ENCODE measurements at places on chromosomes 3 and 15.

GRCh38 chr15:38650936-38651327, 86.3 kb upstream of the RASGRP1 start:
- DNase-seq, result no peak

DNA sequence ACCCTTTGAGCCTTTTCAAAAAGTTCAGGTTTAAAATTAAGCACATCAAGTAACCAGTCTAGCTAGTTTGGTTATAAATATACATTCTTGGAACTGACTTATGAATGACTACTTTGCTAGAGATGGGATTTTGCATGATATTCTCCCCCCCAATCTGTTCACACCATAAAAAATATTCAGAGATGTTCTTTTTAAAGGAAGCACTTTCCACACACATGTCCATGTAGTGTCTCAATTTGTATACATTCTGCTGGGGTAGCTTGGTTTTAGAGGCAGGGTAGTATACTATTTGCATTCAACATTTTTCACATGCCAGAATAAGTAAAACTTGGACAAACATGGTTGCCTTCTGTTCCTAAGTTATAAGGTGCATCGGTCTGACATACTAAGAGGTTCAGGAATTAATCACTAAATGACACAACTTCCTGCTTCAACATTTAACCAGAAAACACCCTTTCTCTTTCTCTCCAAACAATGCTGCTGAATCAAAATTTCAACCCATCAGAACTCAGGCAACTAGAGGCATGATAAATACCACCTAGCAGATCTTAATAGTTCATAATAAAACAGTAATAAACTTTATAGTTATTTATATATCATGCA, 57.0 kb downstream of the SUMF1 start:
- no peak for DNase-seq

GRCh38 chr3:12959410-12959809, 113.8 kb downstream of the IQSEC1 start:
- DNase-seq, result no peak

DNA sequence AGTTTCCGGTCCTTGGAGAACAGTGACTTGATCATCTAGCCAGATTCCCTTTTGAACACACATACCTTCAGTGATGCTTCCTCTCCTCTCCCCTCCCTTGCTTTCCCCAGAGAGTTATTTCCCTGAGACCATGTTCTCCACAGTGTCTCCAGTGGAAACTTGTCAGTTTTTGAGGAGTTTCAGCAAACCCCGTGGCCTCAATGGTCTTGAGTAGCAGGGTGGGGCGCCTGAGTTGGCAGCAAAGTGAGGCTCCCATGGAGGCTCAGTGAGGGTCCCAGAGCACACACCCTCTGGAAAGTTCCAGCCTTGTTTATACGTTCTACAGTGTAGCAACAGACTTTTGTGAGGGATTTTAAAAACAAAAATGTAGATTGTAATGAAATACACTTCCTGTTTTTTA, 135.1 kb downstream of the LRRC28 start:
- DNase-seq, result no peak

GRCh38 chr15:95609096-95609495, 721.4 kb upstream of the NR2F2 start:
- no peak for DNase-seq

GRCh38 chr15:92637626-92638025, 17.9 kb downstream of the FAM174B start:
- no peak for DNase-seq

DNA sequence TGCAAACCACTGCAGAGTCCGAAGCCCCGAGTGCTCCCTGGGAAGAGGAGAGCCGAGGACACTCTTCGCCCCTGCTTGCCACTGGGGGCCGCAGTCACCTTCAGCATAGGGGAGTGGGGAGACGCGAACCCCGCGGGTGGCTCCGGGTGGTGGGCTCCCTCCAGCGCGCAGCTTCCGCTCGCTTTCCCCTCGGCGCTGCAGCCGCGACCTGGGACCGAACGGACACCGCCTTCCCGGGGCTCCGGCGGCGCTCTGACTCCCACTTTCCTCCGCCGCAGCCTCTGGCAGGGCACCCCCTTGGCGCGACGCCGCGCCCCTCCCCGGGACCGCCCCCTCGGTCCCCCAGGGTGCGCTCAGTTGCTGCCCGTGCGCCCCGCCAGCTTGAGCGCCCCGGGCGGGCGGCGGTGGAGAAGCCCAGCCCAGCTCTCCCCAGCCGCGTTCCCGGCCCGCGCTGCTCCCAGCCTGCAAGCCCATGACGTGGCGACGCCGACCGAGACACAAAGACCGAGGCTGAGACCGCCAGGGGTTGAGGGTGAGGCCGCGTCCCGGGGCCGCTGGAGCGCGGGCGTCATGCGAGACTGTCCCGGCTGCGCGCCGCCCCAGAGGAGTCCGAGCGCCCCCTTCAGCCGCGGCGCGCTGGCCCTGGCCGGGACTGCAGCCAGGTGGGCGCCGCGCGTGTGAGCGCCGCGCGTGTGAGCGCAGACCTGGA, at the start of gene MINAR1:
Gene MINAR1 (plus strand): TSS at position 701 of the 709 bp plus-strand sequence. CDS start 23,812 bp downstream, outside the sequence.
- no peak for DNase-seq

GRCh38 chr3:43290956-43291355, 4.6 kb downstream of the SNRK start:
- no peak for DNase-seq

DNA sequence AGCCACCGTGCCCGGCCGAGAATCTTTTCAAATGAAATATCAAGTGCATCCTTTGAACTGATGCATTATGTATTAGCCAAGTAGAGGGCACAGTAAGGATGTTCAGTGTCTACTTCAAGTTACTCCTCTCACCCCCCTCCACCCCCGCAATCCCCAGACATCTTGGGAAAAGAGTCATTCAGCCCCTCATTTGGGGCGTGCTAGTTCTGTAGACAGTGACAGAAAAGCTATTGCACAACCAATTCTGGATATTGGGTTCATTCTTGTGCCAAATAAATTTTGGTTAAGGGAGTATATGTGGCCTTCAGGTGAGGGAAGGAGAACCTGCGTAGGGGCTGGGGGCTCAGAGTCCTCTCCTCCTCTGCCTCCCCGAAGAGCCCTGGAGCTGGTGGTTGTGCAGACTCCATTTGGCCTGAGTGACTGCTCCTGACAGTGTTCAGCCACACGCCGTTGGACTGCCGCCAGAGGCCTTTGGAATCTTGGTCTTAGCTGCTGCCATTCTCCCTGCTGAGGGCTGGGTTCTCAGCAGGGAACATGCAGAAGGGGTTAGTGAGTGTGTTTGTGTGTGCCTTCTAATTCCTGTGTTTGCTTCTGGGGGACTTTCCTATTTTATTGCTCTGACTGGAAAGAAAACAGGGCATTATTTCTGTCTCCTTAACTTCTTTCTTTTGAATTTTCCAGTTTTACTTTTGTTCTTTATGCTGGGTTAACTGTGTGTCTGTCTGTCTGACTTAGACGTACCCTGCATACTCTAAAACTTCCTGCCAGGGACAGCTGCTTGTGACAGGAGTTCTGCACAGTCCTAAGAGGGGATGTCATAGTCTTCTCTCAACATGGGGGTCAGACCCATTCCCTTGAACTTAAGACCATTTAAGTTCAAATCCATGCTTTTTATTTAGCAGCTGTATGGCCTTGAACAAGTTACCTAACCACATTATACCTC, 21.0 kb downstream of the RARB start:
- no peak for DNase-seq

GRCh38 chr3:111694471-111694870, 99.3 kb upstream of the ZBED2 start:
- no peak for DNase-seq

DNA sequence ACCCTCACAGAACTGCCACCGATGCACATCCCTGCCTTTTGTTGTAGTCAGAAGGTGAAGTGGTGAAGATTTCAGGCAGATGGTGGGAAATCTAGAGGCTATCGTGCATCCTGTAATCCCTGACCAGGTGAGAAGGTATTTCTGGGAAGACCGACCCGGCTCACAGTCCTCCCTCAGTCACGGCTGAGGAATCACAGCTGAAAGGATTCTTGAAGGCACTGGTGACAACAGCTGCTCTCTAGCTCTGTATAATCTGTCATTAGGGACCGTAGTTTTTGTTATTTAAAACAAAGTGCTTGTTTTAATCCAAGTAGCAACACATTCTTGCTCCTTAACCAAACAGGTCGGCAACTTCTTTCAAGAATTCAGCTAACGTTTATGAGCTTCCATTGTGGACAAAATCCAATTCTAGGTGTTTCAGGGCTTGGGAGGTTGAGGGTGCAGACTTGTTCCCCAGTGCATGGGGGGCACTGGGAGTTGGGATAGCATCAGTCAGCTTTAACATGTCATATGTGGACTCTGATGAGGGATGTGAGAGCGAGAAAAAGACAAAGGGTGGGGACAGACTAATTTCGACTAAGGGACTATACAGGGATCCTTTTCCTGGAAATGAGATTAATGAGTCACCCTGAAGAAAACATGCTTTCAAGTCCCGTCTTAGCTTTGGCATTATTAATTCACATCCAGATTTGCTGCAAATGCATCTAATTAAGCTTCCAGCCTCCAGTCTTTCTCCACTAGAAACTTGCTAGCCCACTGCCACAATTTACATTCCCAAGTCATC, 141.0 kb upstream of the RASGRP1 start:
- DNase-seq, result no peak

DNA sequence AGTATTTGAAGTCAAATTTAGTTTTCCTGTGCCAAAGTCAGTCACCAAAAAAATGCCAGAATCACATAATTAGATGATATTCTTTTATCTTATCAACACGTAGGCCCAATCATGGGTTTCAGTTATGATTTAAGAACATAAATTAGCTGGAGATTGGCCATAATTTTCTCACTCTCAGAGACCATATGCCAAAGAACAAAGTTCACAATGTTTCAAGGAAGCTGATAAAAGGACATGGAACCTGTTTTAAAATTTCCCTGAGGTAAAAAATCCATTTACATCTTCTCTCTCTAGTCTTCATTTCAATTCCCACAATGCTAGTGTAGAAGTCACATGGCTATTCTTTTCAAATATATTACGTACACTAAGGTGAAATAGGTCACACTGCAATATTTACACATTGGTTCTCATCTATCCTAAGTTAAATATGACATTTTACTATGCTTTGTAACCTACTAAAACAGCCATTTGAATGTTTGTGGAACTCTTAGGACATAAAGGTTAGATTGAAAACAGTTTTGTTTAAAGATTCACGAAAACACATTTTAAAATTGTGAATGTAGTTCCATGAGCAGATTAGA, 42.7 kb upstream of the DCUN1D1 start:
- no peak for DNase-seq

DNA sequence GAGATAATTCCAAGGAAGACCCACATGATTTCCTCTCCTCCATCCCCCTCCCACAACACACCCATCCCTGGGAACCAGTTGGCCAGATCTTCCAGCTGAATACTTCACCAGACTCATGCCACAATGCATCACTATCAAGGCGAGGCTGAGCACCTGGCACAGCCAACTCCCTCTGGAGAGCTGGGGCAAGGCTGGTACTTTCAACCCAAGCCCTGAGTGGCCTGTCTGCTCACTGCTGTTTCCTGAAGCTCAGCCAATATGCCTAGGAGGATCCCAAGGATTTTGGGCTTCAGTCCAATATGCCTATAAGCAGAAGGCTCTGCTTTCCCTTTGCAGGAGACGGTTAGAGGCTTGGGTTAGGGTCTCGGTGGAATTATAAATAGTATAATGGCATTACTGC, 90.9 kb upstream of the NEO1 start:
- no peak for DNase-seq

DNA sequence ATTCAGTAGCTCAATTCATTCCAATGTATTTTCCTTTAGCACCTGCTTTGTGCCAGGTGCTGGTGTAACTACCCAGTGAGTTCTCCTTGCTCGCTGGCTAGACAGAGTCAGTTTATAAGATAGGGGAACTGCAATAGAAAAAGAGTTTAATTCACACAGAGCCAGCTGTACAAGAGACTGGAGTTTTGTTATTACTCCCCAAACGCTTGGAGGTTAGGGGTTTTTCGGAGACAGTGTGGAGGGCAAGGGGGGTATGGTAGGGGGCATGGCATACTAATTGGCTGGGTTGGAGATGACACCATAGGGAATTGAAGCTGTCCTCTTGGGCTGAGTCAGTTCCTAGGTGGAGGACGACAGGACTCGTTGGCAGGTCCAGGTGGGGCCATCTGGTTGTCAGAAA, 5.4 kb upstream of the CFAP91 start:
- DNase-seq, result no peak

DNA sequence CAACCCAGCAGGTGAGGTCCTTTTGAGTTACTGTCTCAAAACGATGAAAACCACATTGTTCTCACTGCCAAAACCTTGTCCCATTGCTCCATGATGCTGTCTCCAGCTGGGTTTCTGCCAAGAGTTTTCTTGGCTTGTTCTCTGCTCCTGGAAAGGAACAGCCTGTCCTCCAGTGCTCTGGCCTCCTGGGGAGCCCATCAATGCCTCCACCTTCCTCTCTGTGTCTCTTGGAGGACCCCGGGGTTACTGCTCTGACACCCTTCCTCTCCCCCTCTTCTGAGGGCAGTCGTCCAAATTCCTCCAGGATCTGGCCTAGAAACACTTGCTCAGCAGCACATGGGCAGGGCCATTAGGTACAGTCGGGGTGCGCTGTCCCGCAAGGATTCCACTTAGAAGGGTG, 63.9 kb upstream of the RGMA start:
- DNase-seq, result no peak

GRCh38 chr3:50166620-50167019, 11.5 kb downstream of the SEMA3F start:
- no peak for DNase-seq

- DNase-seq, result no peak
Observed at GRCh38 chr3:87052499-87053260, 61.7 kb upstream of the VGLL3 start.

DNA sequence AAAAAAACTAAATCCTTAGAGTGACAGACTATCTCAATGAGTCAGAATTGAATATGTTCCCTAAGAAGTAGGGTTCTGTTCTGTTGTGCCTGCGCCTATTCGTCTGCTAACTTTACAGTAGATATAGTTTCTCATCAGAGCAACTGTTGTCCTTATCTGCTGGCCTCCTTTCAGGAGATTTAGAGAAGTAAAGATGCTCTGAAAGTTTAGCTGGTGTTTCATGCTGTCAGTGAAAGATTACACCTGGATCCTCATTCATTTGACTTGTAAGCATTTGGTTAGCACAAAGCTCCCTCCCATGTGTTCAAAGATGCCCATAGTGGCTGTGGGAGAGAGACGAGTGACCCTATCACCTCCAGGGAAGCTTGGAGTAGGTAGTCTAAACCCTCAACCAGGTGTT, 35.0 kb downstream of the SUCNR1 start:
- DNase-seq, result no peak

GRCh38 chr15:73931441-73931840, 5.2 kb downstream of the LOXL1 start:
- no peak for DNase-seq

Data from activated CD4-positive, alpha-beta T cell treated with anti-CD3 and anti-CD28 coated beads for 1 hour (primary cell).